ENCODE measurements at places on chromosomes 5 and 9. TPM values are rescaled to one million over a fixed set of nuclear protein-coding genes. Genes with fewer than 3 reads are reported as not detected.

DNA sequence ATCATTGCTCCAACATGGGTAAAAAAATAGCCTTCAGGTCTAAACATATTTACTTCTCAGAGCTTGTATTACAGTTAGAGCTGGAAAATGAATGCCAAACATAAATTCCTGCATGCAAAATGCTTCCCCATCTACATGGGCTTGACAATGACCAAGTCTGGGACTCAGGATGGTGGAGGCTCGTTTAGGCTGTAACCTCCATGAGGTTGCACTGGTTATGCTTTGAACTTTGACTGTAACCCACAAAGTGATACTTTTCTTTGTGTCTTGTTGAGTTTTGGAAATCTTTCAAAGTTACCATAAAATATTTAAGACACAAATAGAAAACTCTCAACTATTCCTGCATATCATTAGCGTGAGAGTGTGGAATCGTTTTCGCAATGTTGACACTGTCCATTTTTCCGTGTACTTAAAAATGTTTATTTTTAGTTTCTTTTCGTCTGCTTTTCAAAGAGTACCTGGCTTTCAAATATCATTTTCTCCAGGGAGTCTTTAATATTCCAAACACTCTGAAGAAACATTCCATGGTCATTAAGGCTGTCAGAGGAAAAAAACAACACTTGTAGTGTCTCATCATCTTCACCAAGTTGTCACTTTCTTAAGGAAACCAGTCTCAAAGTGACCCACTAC lies 487.8 kb downstream of the ENC1 start:
- no peaks in the 10 kb centered on the region for H3K4me1 ChIP-seq
- H3K4me3 ChIP-seq = no peak overlapping the region
- H3K27ac ChIP-seq = no peak overlapping the region
- DNase-seq = no peak
- H3K36me3 ChIP-seq = no peaks in the 10 kb centered on the region
- H3K27me3 ChIP-seq = no peaks in the 10 kb centered on the region

DNA sequence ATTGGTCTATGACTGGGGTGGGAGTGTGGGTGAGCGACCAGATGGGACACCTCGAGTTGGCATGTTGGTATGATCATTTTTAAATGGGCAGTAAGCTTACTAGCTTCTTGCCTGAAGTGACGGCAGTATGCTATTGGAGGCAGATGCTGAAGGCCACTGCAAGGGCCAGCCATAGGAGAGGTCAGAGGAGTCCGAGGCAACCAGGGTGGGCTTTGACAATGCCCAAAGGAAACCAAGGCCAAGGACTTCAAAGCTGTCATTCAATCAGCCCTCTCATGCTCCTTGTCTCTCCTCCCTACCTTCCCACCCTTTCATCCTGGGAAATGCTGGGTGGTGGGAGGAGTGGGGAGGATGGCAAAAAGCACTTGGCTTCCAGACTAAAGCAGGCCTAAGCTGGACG lies 57.1 kb upstream of the GLRX start:
- DNase-seq = no peak
- H3K4me3 ChIP-seq = no peak overlapping the region
- H3K4me1 ChIP-seq = peaks cover 9% of the 10 kb centered on the region
- H3K36me3 ChIP-seq = no peaks in the 10 kb centered on the region

GRCh38 chr9:36237230-36237629 lies 21.0 kb downstream of the GNE start:
- no peak overlapping the region for H3K27ac ChIP-seq
- H3K36me3 ChIP-seq = peaks cover 11% of the 10 kb centered on the region
- no peak for DNase-seq
- H3K4me3 ChIP-seq = no peak overlapping the region

GRCh38 chr9:99044827-99045226 lies 60.1 kb upstream of the TGFBR1 start:
- DNase-seq = no peak
- H3K27ac ChIP-seq = no peak overlapping the region
- H3K4me1 ChIP-seq = peaks cover 3% of the 10 kb centered on the region

DNA sequence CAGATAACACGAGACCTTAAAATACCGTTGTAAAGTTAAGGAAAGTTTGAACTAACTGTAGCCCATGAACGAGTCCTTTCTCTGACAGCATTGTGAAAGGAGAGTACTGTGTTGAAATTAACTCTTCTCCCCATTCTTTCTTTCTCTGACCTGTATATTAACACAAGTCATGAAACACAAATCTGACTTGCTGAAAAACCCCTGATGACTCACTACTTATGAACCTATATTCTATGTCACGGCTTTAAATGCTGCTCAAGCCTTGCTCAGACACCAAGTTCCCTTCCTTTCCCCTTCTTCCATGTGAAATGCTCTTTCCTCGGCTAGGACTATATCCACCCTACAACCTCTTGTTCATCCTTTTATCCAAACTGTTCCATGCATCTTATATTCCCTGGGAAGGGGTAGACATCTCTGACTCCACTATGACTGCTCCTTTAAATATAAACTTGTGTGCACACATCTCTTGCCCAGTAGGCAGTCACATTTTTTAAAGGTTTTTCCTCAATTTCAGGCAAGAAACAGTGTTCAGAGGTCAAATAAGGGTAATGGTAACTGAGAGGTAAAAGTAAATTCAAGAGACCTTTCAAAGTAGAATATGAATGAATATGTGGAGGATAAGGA lies 142.9 kb downstream of the NFIB start:
- DNase-seq = no peak
- no peak overlapping the region for H3K4me3 ChIP-seq
- no peaks in the 10 kb centered on the region for H3K27me3 ChIP-seq
- no peaks in the 10 kb centered on the region for H3K36me3 ChIP-seq

DNA sequence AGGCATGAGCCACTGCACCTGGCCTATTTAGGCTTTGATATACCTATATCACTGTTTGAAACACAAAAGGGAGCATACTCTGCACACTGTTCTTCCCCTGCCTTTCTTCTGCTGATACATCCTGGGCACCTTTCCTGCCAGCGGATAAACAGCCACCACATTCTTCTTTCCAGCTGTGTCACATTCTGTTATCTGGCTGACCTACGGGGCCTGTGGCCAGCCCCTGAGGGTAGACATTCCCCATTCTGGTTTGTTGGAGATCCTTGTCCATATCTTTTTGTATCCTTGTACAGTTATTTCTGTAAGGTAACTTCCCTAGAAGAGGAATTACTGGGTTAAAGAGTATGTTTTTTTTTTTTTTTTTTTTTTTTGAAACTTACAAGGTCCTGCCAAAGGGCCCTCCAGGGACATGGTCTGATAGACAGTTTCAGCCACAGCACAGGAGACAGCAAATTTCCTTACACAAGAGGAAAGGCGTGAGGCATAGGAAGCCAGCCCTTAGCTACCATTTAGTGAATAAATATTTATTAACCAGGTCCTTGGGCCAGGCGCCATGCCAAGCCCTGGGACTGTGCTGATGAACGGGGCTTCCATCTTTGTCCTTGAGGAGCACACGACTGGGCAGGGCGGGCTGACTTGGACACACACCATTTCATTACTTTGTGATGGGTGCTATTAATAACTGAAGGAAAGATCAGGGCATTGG lies 57.8 kb downstream of the ERGIC1 start:
- DNase-seq = peak; percentile 85
- peak overlapping the region; percentile 30 for H3K4me3 ChIP-seq
- no peaks in the 10 kb centered on the region for H3K27me3 ChIP-seq

DNA sequence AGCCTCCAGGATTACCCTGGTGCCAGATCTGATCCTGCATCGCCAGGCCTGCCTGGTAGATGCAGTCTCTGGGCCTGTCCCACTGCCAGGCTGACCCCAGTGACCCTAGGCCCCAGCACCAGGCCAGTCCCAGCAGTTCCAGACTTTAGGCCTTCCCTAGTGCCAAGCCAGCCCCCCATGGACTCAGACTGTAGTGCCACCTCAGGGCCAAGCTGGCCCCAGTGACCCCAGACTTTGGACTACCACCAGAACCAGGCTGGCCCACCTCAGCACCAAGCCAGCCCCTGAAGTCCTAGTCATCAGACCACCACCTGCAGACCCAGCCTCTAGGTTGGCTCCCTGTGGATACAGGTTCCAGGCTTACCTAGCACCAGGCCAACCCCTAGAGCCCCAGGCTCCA lies 142.5 kb downstream of the PJA2 start:
- H3K4me1 ChIP-seq = no peaks in the 10 kb centered on the region
- no peak overlapping the region for H3K4me3 ChIP-seq
- no peaks in the 10 kb centered on the region for H3K36me3 ChIP-seq
- no peaks in the 10 kb centered on the region for H3K27me3 ChIP-seq
- no peak overlapping the region for H3K27ac ChIP-seq

DNA sequence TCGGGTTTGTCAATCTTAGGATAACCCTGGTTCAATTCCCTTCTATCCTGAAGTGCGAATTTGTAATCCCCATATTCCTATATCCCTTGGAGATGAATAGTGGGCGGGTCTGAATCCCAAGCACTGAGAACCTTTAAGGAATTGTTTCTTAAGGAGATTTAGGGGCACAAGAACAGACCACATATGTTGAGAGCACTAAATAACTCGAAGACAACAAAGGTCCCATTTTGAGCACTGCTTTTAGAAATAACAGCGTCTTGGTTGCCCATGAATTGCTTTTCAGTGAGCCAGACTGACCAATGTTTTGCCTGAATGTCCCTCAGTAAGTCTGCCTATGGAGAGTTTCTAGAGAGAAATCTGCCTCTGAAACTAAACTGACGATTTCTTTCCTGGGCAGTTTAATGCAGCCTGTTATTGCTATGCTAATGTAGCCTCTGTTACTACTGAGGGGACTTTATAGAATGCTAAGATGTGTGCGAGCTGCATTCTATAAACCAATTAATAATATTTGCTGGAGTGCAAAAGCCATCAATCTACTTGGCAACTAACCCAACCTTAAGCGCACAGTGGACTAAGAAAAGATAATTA lies 445.0 kb upstream of the DMAC1 start:
- H3K36me3 ChIP-seq = no peaks in the 10 kb centered on the region
- H3K27ac ChIP-seq = no peak overlapping the region
- no peak for DNase-seq
- H3K4me1 ChIP-seq = no peaks in the 10 kb centered on the region

Gene LIFR
- total RNA-seq = 110 TPM

Gene PCDHGA9
- total RNA-seq = 12.0 TPM

Gene TMEM232
- not detected for total RNA-seq

Gene RALGPS1
- 18.5 TPM for total RNA-seq

Gene TPPP
- total RNA-seq = 9.9 TPM

Gene F2R
- 96.4 TPM for total RNA-seq

Gene CD14
- 235 TPM for total RNA-seq

Data from thoracic aorta (tissue), 2 donors.